ENCODE measurements at places on chromosomes 2 and 18. TPM values are rescaled to one million over a fixed set of nuclear protein-coding genes. Genes with fewer than 3 reads are reported as not detected.
A peak's percentile ranks its signal among the peaks of the same experiment; 100 is the strongest.

Gene CHRNG
- not detected for total RNA-seq

Gene RNF125
- 9.2 TPM for total RNA-seq

Gene REG1B
- total RNA-seq = not detected

Gene ADRA2B
- total RNA-seq = not detected

Gene TYMS
- 5.7 TPM for total RNA-seq

Gene GPR39
- total RNA-seq = 26.3 TPM

Gene INO80C
- total RNA-seq = 277 TPM

Gene DNAH7
- 11.3 TPM for total RNA-seq

Gene ASIC4
- not detected for total RNA-seq

Gene HOXD8
- 17.1 TPM for total RNA-seq

Gene REEP1
- total RNA-seq = 19.7 TPM

Gene HOXD12
- not detected for total RNA-seq

GRCh38 chr2:191844706-191845105 lies 2.2 kb downstream of the CAVIN2 start:
- H3K27me3 ChIP-seq = no peaks in the 10 kb centered on the region
- H3K4me1 ChIP-seq = peaks cover 26% of the 10 kb centered on the region
- H3K27ac ChIP-seq = peak overlapping the region; percentile 91
- no peaks in the 10 kb centered on the region for H3K36me3 ChIP-seq

DNA sequence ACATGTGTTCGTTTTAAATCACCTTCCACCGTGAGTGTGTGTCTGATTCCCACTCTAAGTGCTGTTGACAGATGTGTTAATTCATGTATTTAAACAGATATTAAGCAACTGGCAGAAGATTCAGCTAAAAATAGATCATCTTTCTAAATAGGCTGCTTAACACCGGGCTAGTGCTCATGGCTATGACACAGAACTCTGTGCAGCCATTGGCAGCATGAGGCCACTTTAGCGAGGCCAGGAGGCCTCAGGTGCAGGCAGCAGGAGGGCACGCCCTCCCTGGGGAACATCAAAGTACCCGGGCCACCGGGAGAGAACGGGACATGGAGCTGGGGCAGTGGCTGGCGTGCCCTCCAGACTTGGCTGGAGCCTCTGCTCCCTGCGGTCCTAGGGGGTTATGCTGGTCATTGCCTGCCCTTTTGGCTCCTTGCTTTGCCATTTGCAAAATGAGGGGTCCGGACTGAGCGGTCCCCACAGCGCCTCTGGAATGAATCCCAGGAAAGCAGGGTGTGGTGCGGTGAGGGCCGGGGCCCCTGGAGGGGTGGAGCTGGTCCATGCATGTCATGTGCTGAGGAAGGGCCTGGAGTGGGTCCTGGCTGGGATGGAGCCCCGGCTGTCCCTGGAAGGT lies 62.8 kb upstream of the HDAC4 start:
- H3K36me3 ChIP-seq = no peaks in the 10 kb centered on the region
- H3K27me3 ChIP-seq = no peaks in the 10 kb centered on the region
- no peaks in the 10 kb centered on the region for H3K4me1 ChIP-seq
- no peak overlapping the region for H3K4me3 ChIP-seq
- no peak overlapping the region for H3K27ac ChIP-seq

DNA sequence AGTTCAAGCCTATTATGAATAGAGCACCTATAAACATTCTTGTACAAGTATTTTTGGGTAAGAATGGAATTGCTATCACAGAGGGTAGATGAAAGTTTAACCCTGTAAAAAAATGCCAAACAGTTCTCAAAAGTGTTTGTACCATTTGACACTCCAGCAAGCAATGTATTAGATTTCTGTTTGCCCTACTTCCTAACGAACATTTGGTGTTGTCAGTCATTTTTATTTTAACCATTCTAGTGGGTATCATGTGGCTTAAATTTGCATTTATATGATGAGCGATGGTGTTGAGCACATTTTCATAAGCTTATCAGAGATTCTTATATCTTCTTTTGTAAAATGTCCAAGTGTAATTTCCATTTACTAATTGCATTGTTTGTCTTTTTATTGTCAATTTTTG lies 608.2 kb upstream of the ACVR2A start:
- no peaks in the 10 kb centered on the region for H3K36me3 ChIP-seq
- DNase-seq = no peak
- H3K27me3 ChIP-seq = no peaks in the 10 kb centered on the region

- H3K36me3 ChIP-seq = no peaks in the 10 kb centered on the region
- H3K4me3 ChIP-seq = peak overlapping the region; percentile 45
- H3K27ac ChIP-seq = peak overlapping the region; percentile 92
- DNase-seq = peak; percentile 46
Observed at GRCh38 chr2:84879584-84880394, 1.1 kb downstream of the TRABD2A start.

DNA sequence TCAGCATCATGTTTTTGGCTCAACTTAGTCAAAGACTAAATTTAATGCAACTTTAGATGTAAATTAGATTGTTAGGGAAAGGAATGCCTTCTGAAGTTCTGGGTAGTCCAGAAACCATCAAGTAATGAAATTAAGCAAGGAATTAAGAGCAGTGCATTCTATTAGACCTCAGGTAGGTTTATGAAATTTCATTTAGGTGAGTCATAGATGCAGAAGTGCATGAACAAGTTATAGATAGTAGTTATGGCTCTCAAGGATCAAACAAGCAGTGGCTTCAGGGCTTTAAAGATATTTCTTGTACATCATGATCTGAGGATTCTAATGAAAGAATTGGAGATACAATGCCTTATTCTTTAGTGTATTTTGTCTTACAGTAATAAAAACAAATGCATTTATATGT lies 25.4 kb upstream of the SPOPL start:
- no peak overlapping the region for H3K27ac ChIP-seq
- no peak for DNase-seq
- H3K27me3 ChIP-seq = no peaks in the 10 kb centered on the region
- no peaks in the 10 kb centered on the region for H3K36me3 ChIP-seq
- no peak overlapping the region for H3K4me3 ChIP-seq
- no peaks in the 10 kb centered on the region for H3K4me1 ChIP-seq

DNA sequence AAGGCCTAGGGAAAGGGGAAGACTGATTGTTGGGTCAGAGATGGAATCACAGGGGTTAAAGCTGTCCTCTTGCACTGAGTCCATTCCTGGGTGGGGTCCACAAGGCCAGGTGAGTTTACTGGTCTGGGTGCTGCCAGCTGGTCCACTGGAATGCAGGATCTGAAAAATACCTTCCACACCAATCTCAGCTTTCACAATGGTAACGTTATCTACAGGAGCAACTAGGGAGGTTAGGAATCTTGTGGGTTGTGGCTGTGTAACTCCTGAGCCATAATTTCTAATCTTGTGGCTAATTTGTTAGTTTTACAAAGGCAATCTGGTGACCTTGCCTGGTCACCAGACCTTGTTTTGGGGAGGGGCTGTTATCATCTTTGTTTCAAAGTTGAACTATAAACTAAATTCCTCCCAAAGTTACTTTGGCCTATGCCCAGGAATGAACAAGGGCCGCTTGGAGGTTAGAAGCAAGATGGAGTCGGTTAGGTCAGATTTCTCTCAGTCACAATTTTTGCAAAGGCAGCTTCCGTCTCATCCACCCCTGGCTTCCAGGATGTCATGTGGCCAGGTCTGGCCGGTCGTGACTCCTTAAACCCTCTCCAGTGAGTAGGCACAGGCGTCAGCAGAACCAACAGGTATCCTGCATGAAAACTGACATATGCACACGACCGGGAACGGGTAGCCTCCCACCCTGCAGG lies 123.3 kb upstream of the SH3BP4 start:
- H3K36me3 ChIP-seq = no peaks in the 10 kb centered on the region
- DNase-seq = no peak
- no peak overlapping the region for H3K27ac ChIP-seq
- no peaks in the 10 kb centered on the region for H3K27me3 ChIP-seq

- H3K4me3 ChIP-seq = no peak overlapping the region
- H3K27ac ChIP-seq = no peak overlapping the region
- no peaks in the 10 kb centered on the region for H3K27me3 ChIP-seq
Observed at GRCh38 chr2:41127351-41127750, 675.5 kb upstream of the SLC8A1 start.

DNA sequence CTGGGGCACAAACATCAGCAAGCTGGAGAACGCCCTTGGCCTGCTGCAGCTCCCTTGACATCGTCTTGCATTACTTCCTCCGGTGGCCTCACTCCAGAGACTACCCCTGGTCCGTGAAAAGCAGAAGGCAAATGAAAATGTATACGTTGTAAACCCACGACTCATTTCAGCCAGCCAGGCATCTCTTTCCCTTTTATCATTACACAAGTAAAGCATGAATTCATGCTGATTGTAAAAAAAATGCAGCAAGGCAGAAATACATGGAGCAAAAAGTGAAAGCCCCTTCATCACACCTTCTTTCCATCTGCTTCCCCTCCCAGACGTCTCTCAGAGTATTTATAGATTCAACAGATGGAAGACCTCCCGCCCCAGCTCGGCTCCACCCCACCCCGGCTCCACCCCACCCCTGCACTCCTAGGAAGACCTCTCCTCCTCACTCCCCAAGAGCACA lies 41.6 kb upstream of the RALBP1 start:
- DNase-seq = no peak
- no peaks in the 10 kb centered on the region for H3K36me3 ChIP-seq
- H3K4me3 ChIP-seq = no peak overlapping the region
- no peaks in the 10 kb centered on the region for H3K4me1 ChIP-seq
- no peaks in the 10 kb centered on the region for H3K27me3 ChIP-seq

DNA sequence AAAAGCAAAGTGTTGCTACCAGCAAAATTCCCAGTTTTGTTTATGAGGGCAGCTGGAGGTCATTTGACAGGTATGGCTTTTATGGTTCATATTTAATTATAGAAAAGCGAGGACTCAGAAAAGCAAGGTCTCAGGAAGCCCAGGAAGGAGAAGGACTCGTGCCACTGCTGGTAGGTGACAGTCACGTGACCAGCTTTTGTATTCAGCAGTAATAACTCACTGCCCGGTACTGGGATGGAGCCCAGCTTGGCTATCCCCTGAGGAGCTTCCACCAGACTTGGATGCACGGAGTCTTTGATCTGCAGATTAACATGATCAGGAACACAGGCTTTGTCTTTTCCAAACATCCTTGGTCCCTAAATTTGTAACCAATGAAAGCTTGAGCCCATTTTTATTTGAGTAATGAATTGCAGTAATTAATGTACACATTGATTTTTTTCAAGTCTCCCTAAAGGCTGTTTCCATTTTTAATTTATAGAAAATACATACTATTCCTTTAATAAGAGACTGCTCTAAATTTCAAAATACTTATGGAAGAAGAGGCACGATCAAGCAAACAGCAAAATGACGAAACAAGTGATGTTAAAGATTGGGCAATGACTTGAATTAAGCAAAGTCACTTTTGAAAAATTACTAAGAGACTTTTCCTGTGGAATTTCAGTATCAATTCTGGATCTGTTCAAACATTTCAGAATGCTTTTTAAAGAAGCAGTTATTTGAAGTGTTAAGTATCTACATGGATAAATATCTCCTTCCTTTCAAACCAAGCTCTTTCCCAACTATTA lies 251.7 kb upstream of the HNRNPA3 start:
- no peak overlapping the region for H3K27ac ChIP-seq
- DNase-seq = no peak
- H3K27me3 ChIP-seq = peaks cover 7% of the 10 kb centered on the region
- no peak overlapping the region for H3K4me3 ChIP-seq
- H3K36me3 ChIP-seq = no peaks in the 10 kb centered on the region

DNA sequence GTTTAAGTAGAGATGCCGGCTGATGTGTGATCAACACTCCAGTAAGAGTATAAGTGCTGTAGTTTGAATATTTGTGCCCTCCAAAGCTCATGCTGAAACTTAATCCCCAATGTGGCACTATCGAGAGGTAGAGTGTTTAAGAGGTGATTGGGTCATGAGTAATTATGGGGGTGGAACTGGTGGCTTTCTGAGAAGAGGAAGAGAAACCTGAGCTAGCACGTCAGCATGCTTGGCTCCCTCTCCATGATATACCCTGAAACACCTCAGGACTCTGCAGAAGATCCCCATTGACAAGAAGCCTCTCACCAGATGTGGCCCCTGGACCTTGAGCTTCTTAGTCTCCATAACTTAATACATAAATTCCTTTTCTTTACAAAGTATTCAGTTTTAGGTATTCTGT lies 584.8 kb downstream of the TSN start:
- no peaks in the 10 kb centered on the region for H3K36me3 ChIP-seq
- DNase-seq = no peak
- H3K4me3 ChIP-seq = no peak overlapping the region
- H3K27me3 ChIP-seq = no peaks in the 10 kb centered on the region
- H3K27ac ChIP-seq = no peak overlapping the region

GRCh38 chr2:199339891-199340605 lies 117.7 kb downstream of the SATB2 start:
- no peaks in the 10 kb centered on the region for H3K4me1 ChIP-seq
- peaks cover 3% of the 10 kb centered on the region for H3K36me3 ChIP-seq
- H3K27ac ChIP-seq = no peak overlapping the region
- no peaks in the 10 kb centered on the region for H3K27me3 ChIP-seq
- no peak overlapping the region for H3K4me3 ChIP-seq

GRCh38 chr18:78183815-78184214 lies 795.8 kb upstream of the SALL3 start:
- H3K27ac ChIP-seq = no peak overlapping the region
- H3K36me3 ChIP-seq = no peaks in the 10 kb centered on the region
- no peak for DNase-seq
- H3K27me3 ChIP-seq = no peaks in the 10 kb centered on the region
- no peaks in the 10 kb centered on the region for H3K4me1 ChIP-seq
- H3K4me3 ChIP-seq = no peak overlapping the region

DNA sequence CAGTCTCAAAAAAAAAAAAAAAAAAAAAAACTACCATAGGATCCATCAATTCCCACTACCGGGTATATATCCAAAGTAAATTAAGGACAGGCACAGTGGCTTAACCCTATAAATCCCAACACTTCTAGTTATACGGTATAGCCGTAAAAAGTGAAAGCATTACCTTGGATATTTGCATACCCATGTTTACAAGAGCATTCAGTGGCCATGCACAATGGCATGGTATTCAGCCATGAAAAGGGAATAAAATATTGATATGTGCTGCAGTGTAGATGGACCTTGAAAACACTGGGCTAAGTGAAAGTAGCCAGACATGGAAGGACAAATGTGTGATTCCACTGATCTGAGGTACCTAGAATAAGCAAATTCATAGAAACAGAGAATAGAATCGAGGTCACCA lies 111.8 kb upstream of the CAB39 start:
- no peaks in the 10 kb centered on the region for H3K27me3 ChIP-seq
- no peaks in the 10 kb centered on the region for H3K36me3 ChIP-seq
- H3K4me3 ChIP-seq = no peak overlapping the region
- H3K4me1 ChIP-seq = no peaks in the 10 kb centered on the region
- no peak overlapping the region for H3K27ac ChIP-seq

- H3K27me3 ChIP-seq = no peaks in the 10 kb centered on the region
- no peaks in the 10 kb centered on the region for H3K4me1 ChIP-seq
- no peak overlapping the region for H3K4me3 ChIP-seq
- DNase-seq = no peak
- H3K36me3 ChIP-seq = no peaks in the 10 kb centered on the region
- no peak overlapping the region for H3K27ac ChIP-seq
Observed at GRCh38 chr2:141925511-141925910, 205.3 kb downstream of the LRP1B start.

- no peak for DNase-seq
- H3K27ac ChIP-seq = no peak overlapping the region
- no peaks in the 10 kb centered on the region for H3K36me3 ChIP-seq
- H3K4me1 ChIP-seq = no peaks in the 10 kb centered on the region
- no peak overlapping the region for H3K4me3 ChIP-seq
- H3K27me3 ChIP-seq = no peaks in the 10 kb centered on the region
Observed at GRCh38 chr2:58341047-58341446, 99.9 kb upstream of the FANCL start.

Data from transverse colon (tissue), 4 donors.